ENCODE measurements at places on chromosomes 7 and 10.

DNA sequence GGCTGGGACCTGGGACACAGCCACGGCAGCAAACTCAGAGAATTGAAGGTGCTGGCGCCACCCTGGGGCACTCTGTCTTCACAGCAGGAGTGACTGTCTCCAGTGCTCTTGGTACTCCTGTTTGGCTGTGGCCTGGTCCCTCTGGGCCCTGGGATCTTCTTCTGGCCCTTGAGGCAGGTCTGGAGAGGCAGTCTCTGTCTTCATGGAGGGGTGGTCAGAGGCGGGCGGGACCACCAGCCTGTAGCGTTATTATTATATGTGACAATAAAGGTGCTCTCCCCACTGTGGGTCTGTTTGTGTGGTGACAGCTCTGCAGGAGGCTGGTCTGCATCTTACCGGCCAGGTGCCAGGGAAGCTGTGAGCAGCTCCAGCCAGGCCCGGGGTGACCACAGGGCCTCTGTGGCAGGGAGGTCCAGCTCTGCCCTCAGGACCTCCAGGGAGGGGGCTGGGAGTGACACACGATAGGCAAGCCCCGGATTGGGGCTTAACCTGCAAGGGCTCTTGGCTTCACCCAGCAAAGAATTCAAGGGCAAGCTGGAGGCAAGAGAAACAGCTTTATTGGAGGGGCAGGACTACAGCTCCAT is 70.3 kb downstream of the MYL10 start:
- DNase-seq, result no peak

DNA sequence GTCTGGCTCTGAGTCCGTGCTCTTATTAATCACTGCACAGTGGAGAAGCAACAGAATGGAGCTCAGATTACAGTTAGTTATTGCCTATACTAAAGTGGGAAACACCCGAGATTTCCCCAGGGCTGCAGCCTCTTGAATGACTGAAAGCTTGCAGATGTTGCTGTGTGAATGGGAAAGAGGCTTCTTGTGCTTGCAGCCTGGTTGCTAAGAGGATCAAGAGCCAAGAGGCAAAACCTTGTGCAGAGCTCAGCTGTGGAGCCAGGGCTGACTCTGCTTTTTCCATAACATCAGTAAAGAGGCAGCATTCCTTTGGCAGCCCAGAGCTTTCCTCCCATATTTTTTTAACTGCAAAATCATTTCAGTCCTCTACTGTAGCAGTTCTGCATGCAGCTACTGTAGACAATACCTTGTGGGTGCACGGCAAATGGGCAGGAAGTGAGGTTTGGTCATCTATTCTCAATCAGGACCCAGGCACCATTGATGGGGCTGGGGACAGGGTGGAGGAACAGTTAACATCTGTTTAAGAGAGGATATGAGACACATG is 86.5 kb downstream of the RALA start:
- no peak for DNase-seq

DNA sequence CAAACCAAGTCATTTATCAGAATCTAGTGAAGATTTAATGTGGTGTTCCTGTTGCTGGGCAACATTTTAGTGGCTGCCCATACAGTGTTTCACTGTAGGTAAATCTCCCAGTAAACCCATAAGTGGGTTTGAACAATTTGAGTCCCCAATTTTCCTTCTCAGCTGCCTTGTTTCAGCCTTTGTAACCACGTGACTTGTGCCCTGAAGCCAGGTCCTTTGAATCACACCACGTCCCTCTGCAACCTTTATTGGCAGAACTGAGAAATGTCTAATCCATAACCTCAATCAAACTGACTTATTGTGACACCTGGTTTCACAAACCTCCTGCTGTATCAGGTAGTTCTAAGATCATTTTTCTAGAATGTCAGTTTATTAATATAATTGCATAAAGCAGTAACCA is 30.1 kb downstream of the SND1 start:
- DNase-seq, result no peak

DNA sequence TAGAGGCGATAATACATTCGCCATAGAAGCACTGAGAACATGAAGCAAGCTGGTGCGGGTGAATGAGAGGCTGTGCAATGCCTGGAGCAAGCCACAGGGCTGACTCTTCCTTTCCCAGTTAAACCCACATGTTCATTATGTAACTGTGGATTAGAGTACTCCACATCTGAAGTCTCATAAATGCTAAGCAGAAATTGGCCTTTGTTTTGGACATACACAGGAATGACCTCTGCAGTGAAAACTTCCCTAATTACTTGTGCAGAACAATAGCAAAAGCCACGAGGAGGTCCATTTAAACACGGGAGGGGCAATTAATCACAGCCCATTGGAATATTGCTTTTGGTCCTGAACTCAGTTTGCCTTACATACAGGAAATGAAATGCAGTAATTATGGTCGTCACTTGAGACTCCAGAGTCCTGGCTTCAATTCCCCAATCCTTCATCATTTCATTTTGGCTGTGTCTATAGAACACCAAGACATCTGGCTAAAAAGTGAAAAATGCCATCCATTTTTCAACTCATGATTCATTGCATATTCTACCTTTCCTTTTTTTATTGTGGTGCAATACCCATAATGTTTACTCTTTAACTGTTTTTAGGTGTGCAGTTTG is 78.7 kb upstream of the CXCL12 start:
- no peak for DNase-seq

GRCh38 chr10:115398026-115398425 is 304.9 kb downstream of the ATRNL1 start:
- DNase-seq, result no peak

Data from naive thymus-derived CD4-positive, alpha-beta T cell (primary cell).